MG63 (cell line): ENCODE measurements at places on chromosomes 5 and 9. TPM values are rescaled to one million over a fixed set of nuclear protein-coding genes. Genes with fewer than 3 reads are reported as not detected.
A peak's percentile ranks its signal among the peaks of the same experiment; 100 is the strongest.

DNA sequence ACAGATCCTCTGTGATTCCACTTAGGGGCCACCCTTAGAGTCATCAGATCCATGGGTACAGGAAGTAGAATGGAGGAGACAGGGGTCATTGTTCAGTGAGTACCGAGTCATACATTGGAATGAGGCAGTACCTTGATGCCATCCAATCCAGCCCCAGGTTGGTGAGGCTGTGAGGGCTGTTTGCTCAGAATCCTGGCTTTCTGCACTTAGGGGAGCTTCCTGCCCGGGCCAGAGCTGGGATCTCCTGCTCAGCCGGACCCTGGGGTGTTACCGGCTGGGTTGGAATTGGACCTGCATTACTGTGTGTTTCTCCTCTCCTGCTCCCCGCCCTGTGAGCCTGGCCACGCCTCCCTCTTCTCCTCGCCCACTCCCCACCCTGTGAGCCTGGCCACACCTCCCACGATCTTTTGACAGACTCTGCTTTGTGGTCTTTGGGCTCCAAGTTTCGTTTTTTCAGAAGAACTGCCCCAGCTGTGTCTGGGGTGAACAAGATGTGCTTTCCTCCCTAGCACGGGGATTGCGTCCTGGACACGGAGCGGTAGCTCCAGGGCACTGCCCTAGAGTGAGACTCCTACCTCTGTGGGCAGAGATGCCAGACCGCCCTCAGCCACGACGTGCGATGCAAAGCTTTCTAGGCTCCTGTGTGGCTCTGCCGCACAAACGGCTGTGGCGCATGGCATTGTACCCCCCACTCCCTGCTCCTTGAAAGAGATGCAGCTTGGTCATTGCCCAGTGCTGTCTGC lies 15.4 kb downstream of the TRAF2 start:
- DNase-seq, result peak; percentile 78

PDCD1LG2 gene
- 0.82 and 1.1 TPM in 2 replicates for total RNA-seq

GRCh38 chr5:81830596-81830995 lies 79.7 kb upstream of the SSBP2 start:
- DNase-seq, result no peak

PCDHGB7 gene
- total RNA-seq, result 0.10 TPM in 1 of 2 replicates, not detected in the other

- DNase-seq, result no peak
Observed at GRCh38 chr5:82812575-82812974, 264.6 kb downstream of the TMEM167A start.

PPP2R2B gene
- total RNA-seq, result 3.9 and 9.1 TPM in 2 replicates

DNA sequence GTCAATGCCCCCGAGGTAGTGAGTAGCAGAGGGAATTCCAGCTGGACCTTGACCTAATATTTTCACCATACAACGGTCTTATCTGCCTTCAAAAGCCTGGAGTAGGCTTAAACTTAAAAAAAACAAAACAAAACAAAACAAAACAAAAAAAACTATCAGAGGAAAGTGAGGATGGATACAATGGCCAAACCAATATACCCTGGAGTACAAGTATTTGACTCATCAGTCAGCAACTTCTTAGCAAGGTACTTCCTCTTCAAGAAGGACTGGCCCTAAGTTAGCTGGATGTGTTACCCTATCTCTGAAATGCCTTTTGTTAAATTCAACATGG lies 160.6 kb upstream of the GNA14 start:
- DNase-seq, result no peak

DNA sequence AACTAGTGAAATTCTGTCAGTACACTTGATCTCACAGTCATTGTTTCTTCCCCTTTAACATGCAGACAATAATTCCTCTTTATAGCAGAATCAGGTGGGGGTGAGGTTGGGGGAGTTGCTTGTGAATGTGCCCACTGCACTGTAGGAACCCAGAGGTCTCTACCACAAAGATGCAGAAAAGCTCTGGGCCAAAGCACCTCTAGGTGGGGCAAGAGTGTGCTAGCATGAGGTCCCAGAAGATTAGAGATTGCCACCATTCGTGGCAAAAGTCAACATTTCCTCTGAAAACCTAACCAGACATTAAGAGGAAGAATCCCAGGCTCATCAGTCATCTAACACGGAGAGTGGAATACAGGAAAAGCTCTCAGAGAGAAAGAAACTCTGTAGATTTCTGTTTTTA lies 74.5 kb downstream of the PTCD2 start:
- DNase-seq, result no peak

WHRN gene
- total RNA-seq, result 1.9 and 2.1 TPM in 2 replicates

BAAT gene
- total RNA-seq, result 0.13 TPM in 1 of 2 replicates, not detected in the other

- no peak for DNase-seq
Observed at GRCh38 chr5:180807654-180808414, 5.2 kb upstream of the MGAT1 start.

DNA sequence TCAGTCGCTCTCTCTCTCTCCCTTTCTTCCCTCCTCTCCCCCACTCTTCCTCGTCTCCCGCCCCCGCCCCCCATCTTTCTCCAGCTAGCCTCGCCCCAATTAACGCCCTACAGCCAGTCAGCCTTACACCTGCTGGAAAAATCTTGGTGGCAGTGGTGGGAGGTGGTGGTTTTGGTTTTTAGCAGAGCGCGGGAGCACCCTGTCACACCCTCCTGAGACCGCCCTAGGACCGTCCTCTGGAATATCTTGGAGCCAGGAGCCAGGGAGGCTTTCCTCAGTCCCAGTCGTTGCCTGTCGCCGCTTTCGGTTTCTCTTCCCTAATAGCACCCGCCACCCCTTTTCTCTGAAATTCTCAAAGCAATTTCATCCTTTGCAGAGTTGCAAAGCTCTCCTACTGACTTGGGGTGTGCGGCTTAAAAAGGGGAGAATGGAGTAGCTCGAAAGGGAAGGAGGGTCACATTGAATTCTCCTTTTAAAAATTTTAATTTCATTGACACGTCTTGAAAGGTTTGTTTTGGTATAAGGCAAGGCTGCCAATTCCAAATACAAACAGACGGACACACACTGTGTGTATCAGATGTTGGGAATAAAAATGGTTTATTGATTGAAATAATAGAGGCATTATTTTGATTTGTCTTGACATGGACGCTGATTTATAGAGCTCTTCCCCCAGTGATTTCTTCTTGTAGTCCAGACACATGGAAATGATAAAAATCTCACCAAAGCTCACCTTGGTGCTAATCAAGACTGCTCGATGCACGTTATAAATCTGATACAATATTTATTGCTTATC lies 301.3 kb downstream of the PARP8 start:
- peak; percentile 24 for DNase-seq

DNA sequence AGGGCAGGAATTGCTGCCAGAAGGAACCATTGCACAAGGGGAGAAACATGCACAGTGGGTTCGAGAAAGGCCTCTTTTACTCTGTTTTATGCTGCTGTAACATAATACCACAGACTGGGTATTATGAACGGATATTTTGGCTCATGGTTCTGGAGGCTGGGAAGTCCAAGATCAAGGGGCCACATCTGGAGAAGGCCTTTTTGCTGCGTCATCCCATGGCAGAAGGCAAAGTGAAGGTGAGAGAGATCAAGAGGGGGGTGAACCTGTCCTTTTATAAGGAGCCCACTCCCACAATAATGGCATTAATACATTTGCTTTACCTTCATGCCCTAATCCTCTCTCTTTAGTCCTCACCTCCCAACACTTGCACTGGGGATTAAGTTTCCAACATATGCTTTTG lies 136.9 kb upstream of the ALDH1B1 start:
- DNase-seq, result no peak

CKMT2 gene
- not detected in 2 replicates for total RNA-seq

DNA sequence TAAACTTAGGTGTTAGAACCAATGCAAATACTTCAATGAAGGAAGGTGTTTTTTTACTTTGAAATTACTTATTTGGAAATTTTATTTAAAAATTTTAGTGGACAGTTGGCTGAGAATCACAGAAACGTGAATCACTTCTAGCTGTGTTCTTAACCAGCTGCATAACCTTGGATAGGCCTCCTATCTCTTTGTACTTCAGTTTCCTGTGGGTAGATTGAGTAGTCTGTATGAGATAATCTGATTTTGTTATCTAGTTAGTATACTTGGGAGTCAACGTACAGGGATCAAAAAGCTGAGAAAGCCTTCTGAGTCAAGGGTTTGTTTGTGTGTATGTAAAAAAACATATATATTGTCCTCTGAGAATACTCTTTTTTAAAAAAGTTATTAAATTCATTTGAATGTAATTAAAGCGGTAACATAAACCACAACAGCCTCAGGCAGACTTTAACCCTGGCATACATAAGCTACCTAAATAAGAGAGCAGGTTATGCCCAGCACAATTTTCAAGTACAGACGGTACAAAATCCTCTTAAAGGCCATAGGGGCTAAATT lies 38.1 kb upstream of the ZCCHC7 start:
- DNase-seq, result no peak

GRCh38 chr5:41843456-41844370 lies 26.5 kb downstream of the OXCT1 start:
- DNase-seq, result peak; percentile 1

TTF1 gene
- total RNA-seq, result 7.6 and 9.7 TPM in 2 replicates

DNA sequence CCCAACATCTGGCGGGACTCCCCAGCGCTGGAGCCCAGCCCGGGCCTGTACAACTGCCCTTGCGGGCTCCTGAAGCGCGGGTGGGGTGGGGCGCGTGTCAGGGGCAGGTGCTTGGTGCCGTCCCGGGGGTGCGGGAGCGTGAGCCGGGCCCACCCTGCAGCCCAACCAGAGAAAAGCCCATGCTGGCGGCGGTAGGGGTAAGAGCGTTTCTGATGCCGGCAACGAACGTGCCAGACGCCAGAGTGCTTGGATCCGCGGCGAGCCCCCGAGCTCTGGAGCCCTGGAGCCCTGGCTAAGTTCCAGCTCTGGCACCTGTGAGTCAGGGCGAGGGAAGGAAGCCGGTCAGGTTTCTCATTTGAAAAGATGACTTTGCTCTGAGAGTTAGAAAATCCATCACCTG lies 58.0 kb downstream of the ZNF510 start:
- no peak for DNase-seq

DNA sequence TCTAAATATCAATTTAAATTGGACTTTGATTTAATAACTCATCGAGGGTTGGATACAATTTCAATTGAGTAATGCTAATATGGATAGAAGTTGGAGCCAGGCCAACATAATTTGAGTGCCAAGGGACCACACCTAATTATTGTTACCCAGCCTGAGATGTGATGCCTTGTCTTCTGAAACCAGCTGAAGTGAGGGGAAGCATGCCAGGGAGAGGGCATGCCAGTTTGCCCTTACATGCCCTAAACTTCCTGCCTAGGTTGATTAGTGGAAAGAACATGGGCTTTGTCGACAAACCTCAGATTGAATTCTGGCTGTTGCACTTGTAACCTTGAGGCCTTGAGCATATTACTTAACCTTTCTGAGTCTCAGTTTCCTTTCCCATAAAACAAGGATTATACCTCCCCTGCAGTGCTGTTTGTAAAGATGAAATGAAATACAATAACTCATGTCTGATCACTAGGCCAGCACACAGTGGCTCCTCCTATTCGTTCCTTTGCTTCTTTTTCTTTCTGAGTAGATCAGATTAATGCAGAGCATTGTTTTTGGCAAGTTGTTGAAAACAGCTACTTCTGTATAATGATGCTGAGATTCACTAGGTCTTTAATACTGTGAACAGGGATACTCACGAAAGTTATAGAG lies 412.8 kb downstream of the TLE4 start:
- DNase-seq, result peak; percentile 9

PARP8 gene
- 0.25 and 0.66 TPM in 2 replicates for total RNA-seq

CEL gene
- total RNA-seq, result 1.0 TPM in 1 of 2 replicates, not detected in the other

DNA sequence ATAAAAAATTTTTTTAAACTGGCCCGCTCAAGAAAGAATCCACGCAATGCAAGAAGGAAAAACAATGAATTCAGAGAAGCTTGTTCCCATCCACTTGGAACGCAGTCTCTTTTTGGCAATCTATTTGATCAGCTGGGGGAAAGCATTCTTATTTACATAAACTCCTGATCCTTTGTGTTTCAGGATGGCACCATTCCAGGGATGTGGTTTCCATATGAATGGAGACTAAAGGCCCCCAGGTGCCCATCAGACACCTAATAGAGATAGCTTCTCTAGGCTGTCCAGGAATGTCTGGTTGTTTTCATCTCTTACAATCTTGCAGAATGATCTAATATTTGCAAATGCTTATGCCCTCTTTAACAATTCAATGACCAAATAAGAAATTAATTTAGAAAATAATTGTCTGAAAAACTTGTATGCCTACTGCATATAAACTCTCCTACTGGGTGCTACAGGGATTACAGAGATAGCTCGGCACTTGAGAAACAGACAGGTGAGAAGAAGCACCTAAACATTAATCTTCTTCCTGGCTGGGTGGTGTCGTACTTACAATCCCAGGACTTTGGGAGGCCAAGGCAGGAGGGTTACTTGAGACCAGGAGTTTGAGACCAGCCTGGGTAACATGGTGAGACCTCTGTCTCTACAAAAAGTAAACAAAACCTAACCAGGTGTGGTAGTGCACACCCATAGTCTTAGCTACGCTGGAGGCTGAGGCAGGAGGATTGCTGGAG lies 3.0 kb upstream of the RASGRF2 start:
- no peak for DNase-seq

DNA sequence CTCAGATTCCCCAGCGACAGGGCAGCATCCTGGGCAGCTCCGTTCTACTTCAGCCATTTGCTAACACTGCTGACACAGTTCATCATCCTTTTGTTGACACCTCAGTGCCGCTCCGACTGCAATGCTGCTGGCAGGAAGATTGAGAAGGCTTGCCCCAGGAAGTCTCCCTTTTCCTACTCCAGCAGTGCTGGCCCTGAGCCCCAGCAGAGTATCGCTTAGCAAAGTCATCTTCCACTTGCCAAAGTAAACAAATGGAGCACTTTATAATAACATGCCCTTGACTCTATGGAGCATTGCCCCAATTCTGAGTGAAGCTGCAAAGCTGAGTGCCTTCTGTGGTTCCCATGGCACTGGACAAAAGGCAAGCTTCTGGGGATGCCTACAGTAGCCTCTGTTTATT lies 32.2 kb downstream of the PRLR start:
- DNase-seq, result peak; percentile 95

- DNase-seq, result no peak
Observed at GRCh38 chr9:113930390-113930783, 54.3 kb downstream of the ZNF618 start.

DNA sequence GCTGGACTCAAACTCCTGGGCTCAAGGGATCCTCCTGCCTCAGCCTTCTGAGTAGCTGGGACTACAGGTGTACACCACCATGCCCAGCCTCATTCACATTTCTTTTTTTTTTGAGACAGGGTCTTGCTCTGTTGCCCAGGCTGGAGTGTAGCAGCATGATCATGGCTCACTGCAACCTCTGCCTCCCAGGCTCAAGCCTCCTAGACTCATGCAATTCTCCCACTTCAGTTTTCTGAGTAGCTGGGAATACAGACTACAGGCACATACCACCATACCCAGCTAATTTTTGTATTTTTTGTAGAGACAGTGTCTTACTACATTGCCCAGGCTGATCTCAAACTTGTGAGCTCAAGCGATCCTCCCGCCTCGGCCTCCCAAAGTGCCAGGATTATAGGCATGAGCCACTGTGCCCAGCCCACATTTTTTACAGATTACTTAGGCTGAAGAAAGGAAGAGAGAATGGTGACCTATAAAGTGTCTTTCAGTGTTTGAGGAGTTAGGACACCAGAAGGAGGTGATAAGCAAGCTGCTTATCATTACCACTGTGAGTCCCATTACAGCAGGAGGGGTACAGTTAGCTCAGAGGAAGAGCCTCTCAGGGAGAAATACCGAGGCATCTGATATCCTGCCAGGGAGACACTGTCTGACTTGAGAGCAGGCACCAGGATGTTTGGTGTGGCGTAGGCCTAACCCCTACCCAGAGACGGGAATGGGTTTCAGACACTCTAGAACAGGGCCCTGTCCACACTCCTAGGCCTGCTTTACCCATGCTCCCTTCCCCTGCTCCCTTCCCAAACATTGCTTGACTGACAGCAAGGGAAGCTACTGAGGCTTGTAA lies 9.7 kb downstream of the FAXDC2 start:
- DNase-seq, result no peak
